Heart right ventricle (tissue), 16 donors: ENCODE measurements at places on chromosomes 16 and 17.

DNA sequence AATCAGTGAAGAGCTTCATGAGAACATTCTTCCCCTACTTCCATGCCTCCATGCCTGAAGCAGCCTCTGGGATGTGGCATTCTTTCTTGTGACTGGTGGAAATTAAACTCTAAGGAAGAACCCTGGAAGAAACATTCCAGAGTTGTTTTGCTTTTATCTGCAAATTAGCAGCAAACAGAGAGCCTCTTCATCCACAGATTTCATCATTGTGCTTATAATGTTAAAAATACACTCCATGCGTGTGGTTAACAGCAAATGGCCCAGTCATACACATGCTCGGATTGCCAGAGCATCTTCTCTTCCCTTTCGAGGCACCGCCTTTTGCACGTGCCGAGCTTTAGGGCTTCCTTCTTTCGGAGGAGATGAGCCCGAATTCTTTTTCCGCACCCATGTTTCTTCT lies 411.3 kb downstream of the SNX29 start:
- DNase-seq: no peak

- no peak for DNase-seq
Measured at GRCh38 chr17:77708049-77708448, 250.5 kb upstream of the TNRC6C start.

- no peak for DNase-seq
Measured at GRCh38 chr16:28308794-28309584, 16.7 kb downstream of the SBK1 start.

DNA sequence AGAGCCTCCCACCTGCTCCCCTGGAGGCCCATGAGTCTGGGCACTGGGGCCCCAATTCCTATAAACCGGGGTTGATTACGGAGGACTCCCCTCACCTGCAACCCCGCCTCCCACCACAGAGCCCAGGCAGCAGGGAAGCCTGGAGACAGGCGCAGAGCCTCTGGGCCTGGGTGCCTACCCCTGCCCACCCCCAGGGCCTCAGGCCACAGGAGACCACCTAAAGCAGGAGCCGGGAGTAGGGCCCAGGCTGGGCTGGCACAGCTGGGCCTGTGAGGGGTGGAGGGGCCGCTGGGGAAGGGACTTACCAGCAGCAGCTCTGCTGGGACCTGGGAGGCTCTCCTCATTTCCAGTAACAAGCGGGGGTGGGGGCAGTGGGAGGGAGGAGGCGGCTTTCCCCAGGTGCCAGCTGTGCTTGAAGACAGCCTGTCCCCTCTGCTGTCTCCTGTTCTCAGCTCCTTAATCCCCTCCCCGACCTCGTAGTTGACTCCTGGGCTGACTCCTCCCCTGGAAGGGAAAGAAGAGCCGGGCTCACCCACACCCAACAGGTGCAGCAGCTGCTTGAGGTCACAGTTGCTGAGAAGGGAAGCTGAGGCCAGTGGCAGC lies 46.8 kb downstream of the TMEM235 start:
- DNase-seq: no peak

DNA sequence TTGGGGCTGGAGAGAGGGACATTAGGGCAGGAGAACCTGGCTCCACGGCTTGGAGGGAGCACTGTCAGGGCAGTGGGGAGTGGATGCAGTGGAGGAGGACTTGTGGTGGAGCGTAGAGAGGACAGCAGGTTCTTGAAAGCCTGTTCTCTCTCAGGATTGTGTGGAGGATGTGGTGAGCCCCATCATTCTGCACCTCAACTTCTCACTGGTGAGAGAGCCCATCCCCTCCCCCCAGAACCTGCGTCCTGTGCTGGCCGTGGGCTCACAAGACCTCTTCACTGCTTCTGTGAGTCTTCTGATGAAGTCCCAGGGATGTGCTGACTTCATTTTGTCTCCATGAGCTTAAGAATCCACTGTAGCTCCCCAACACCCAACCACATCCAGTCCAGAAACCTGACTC lies 13.5 kb downstream of the COX6A2 start:
- DNase-seq: no peak

- DNase-seq: no peak
Measured at GRCh38 chr17:44807817-44808155, 22.3 kb downstream of the GJC1 start.

- no peak for DNase-seq
Measured at GRCh38 chr17:81814748-81815645, 11.0 kb downstream of the GCGR start.
